ENCODE measurements at places on chromosomes 5 and 9.

DNA sequence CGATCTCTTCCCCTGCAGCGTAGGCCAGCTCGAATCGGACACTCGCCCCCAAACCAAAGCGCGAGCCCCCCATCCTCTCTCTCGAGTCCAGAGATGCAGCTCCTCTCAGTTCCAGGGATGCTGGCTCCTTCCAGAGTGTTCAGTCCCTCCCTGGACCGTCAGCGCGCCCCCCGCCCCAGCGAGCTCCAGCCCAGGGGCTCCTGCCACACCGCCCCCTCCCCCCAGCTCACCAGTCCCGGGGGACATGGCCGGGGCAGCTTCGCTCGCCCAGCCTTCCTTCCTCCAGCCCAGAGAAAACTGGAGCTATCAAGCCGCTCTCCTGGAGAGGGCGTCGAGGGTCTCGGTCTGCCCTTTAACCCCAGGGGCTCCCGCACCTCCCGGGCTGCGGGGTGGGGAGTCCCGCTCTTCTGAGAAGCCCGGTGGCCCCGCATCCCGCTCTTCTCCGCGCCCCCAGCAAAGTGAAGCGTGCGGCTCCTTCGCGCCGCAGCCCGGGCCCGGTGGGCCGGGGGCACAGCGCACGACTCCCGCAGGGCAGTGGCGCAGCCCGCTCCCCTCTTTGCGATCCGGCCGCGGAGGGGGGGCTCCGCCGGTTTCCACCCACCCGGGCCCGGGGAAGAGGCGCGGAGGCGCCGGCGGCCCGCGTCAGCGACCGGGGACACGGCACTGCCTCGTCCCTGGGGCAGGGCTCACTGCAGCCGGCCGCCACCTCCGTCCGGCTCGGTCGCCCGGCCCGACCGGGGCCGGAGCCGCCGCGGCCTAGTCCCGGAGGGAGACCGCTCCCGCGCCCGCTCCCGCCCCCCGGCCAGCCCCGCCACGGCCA, 587 bp downstream of the MIER3 start:
- peak; percentile 45 for DNase-seq

GRCh38 chr5:174111287-174111973, 65.9 kb downstream of the NSG2 start:
- no peak for DNase-seq

DNA sequence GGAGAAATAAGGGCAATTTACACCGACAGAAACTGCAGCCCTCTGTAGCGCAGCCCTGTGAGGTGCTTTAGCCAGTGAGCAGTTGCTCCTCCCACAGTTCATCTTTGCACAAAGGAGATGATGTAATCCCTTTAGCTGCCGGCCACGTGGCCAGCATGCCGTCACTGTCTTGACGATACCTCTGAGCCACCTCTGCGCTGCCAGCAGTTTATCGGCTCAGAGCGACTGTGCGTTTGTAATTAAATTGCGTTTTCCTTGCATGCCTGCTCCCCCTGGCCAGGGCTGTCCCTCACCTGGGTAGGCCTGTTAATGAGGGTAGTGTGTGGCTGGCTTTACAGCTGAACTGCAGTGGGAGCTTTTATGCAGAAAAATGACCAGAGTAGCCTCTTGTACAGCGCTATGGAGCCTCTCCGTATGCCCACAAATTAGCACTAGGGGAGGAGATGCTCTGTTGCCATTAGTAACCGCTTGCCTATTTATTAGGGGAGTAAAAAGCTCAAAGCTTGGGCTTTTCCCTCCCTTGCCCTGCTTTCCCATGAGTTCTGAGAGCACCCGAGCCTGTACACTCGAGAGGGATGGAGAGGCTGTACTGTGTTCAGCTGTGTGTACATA, 107.0 kb downstream of the TRIO start:
- DNase-seq: no peak

DNA sequence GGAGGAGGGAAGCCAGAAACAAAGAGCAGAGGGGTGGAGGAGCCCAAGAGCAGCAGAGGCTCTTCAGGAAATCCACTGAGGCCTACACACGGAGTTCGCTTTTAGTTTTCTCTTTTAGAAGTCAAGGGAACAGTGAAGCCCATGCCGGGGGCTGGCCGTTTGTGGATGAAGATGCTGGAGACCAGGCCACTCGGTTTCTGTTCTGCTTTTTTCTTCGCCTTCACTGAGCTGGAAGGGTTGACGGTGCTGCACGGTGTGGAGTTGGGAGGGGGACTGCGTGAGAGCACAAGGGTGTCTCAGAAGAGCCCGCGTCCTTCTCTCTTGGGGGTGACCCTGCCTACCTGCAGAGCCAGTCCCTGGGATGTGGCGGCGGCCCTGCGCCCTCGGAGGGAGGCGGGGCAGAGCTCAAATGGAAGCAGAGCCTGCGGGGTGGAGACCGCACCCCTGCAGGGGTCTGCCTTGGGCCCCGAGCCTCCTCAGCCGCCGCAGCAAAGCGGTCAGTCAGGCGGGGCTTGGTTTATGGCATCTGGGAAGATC, 68.5 kb upstream of the CACNA1B start:
- no peak for DNase-seq

DNA sequence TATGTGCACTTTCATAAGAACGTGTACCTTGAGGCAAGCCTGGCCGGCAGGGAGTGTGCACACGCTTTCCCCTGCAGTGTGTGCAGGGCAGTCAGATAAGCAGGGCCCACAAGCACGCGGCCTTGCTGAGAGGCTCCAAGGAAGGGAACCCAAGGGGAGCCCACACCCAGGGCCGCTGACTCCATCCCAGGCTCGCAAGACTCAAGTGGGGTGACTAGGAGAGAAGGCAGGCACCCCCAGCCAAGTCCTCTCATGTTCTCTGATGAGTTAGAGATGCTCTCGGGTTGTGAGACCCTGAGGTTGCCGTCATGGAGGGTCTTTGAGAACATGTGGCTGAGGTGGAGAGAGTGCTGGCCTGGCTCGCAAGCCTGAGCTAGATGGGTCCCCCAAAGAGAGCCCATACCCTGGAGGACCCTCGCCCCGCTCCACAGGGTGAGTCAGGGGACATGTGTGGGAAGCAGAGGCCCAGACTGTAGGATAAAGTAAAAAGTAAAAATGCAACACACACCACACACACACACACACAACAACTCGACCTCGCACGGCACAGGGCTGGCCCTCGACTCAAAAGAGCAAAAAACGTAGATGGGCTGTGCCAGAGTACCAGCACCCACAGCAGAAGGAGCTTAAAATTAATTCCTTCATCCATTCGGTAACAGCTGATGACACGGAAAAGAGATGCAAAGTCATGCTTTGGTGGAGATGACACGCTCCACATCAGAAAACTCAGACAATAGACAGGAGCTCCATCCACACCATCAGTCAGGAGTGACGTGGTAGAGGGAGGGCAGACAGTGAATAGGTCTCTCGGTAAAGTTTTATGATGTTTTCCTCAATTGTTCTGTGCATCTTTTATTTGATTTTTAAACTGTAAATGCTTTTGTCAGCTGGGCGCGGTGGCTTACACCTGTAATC, 54.8 kb upstream of the NKD2 start:
- no peak for DNase-seq

DNA sequence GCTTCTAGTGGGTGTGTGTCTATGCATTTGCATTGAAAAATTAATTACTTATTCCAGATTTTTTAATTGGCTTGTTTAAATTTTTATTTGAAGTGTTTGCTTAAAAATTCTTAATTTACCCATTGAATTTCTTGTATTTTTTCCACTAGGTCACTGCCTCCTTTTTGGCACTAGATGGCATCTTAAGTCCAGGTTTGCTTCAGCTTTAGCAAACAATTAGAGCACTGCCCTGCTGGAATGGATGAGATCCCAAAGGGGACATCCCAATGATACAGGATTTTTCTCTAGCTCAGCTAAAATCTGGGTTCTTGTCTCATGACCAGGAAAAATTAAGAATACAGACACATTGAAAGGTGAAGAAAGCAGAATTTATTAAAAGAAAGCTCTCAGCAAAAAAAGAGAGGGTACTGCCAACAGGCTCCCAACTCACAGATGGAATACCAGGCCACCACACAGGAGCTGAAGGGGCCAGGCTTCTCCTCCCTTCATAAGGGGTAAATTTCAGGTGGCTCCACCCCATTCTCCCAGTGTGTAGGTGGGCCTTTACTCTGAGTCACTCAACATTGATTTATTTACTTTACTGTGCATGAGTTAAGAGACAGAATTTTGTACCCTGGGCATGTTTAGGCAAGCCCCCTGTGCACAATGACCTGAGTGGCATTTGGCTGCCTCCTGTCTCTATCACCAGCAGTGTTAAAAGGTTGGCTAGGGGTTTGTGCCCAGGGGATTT, 532.4 kb downstream of the ANXA1 start:
- peak; percentile 26 for DNase-seq

GRCh38 chr9:105138306-105138801, 106.1 kb upstream of the SLC44A1 start:
- DNase-seq: no peak

GRCh38 chr5:138033386-138033808, 518 bp upstream of the FAM13B start:
- DNase-seq: no peak

- no peak for DNase-seq
Measured at GRCh38 chr9:589723-590122, 251.8 kb upstream of the DMRT1 start.

DNA sequence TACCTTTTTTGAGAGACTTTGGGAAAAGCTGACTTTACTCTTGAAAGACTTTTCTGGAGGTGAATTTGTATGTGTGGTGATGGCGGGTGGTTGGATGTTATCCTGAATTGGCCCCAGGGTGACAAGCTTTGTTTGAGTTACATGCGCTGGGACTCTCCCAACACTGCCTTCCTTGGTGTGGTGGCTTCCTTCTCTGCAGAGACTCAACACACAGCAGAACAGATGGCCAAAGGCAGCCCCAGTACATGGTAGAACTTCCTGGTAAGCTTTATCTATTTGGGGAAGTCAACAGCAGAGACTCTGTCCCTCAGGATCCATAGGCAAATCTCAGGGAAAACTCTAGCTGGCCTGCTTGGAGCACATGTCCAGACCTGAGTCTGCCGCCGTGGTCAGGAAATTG, 18.1 kb downstream of the C1QTNF2 start:
- DNase-seq: no peak

DNA sequence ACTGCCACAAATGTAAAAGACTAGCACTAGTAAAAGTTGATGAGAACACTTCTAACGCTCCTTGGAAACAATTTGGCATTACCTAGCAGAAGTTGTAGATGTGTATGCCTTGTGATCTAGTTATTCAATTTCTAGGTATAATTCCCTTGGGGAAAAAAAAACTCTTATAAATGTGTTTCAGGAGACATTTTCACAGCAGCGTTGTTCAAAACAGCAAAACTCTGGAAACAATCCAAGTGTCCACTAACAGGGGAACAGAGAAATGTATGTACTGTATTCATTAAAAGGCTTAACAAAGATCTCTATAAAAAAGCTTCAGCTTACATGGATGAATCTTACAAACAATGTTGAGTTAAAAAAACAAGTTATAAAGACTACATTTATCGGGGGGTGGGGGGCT, 30.4 kb downstream of the NR3C1 start:
- no peak for DNase-seq

DNA sequence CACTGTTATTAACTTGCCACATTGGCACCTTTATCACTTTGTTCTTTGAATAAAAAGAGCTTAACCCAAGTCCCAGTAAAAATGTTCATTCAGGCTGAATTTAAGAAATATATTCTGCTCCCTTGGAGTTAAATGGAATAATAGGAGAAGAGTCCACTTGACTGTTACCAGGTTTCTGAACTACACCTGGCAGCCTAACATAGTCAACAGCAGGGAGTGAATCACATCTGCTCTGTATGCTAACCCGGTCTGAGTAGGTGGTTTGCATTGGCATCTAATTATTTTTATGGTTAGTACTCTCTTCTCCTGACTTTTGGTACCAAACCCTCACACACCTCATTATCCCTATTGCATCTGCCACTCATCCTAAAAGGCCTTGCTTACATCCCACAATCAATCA, 86.7 kb downstream of the STK32A start:
- no peak for DNase-seq

- peak; percentile 40 for DNase-seq
Measured at GRCh38 chr5:53246042-53246836, 136.7 kb upstream of the MOCS2 start.

GRCh38 chr9:7523426-7524043, 276.0 kb downstream of the DMAC1 start:
- DNase-seq: no peak

DNA sequence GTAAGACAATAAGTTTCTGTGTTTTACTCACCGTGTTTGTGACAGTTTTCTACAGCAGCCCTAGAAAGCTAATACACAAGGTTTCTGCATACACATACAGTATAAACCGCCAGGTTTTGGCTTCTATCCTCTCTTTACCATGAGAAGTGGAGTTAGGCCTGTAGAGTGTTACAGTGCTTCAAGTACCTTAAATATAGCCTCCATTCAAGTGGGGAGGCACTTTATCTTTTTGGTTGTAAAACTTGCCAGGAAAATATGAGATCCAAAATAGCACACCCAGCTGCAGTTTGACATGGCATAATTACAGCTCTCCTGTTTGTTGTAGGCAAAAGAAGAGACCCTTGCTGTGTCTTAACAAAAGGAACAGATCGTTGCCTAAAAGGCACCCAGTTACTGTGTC, 90.3 kb upstream of the PTPN3 start:
- no peak for DNase-seq

DNA sequence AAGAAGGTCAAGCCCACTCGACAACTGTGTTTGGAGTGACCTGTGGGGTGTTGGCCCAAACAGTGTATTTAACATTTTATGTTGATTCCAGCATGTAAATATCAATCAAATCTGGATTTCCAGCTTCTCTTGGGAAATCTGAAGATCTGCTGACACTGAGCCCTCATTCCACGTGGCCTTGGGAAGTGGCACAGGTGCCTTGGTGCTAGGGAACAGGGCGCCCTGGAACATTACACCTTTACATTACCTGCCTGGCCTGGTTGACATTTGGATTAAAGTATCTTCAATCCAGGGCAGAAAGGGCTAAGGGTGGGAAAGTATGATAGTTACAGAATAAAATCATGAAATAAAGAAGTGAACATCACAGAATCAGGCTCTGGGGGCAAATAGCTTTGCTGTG, 84.9 kb upstream of the CTSL start:
- DNase-seq: no peak

DNA sequence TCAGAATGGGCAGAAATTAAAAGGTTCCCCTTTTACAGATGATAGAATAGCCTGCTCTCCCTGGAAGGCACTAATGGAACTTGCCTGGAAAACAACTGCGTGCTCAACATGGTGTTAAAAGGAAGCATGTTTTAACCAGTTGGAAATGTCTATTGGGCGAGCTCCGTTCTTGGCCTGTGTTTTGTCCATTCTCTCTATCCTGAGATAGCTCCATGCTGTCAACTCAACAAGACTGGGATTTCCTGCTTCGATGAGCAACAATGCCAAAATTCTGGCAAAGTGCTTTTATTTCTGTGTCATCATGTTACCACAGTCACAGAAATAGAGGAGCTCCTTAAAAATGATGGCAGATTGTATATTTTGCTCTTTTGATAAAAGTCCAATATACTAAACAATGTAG, 198.3 kb downstream of the PLK2 start:
- DNase-seq: no peak
